ENCODE measurements at places on chromosomes 7 and 10.

DNA sequence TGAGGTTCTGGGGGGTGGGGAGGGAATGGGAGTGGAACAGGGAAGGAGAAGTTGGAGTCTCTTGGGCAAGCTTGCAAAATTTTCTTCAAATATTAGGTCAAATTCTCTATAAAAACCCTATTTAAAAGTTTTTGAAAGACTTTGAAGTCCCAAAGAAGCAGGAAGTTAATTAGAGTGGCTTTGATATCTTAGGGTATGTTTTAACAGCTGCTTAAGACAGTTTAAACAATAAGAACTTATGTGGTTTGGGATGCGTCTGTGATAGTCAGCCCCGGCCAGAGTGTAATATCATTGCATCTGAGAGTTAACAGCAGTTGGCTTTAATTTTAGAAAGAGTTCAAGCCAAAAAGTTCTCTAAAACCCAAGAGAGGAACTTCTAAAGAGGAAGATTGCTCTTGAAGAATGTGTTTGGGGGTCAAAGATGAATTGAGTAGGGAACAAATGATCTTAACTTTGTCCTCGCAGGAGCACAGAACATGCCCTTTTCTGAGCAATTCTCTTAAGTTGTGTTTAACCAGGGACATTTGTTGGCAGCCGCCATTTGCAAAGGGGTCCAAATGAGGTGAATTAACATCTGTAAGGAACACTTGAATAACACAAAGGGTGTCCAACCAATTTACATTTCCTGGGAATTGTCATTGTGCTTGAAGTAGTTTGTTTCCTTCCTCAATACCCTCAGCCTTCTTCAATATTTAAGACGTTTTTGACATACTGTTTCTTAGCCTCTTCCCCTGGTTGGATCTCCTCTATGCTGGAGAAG lies 182.4 kb downstream of the PTEN start:
- DNase-seq: no peak

GRCh38 chr10:46530249-46531186 lies 25.9 kb downstream of the GPRIN2 start:
- DNase-seq: peak; percentile 3

DNA sequence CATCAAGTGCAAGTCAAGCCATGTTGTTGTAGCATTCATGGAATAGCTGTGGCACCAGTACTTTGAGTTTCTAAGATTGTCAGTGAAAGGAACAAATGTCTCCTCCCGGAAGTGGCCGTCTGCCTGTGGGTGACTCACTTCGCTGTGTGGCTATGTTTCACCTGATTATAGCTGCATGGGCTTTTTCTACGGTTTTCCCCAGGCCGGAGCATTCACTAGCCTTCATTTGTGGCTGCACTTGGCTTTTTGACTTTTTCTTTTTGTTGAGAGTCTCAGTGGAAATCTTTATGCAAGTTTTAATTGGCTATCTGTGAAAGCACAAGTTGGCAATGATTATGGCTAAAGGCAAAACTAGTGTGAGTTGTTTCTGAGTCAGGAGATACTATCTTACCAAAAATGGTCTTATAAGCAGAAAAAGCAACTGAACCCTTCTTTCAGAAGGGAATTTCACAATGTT lies 35.0 kb downstream of the SRI start:
- DNase-seq: no peak

DNA sequence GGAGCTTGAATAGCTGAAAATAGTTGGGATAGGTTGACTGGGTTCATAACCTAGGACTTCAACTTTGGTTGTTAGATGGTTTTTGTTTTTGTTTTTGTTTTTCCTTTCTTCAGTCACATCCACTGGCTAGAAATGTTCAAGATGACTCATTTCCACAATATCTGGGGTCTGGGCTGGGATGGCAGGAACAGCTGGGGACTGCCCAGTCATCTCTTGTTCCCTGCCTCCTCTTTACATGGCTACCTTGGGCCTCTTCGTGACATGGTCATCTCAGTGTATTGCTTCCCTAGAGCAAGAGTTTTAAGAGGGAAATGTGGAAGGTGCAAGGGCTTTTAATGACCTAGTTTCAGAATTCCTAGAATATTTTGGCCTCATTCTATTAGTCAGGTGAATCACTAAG lies 915.8 kb downstream of the XPNPEP1 start:
- no peak for DNase-seq

DNA sequence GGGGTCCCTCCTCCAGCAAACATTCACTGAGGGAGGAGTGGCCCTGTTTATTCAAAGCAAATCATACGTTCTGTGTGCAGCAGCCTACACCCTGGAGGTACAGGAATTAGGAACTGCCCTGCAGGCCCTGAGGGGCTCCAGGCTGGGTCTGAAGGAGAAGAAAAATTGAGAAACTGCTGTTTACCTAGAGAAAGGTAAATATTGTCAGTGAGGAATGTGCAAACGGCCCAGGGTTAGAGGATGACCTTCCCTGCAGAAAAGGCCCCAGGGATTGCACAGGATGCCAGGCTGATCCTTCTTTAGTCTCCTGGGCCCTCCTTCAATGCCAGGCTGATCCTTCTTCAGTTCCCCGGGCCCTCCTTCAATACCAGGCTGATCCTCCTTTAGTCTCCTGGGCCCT lies 5.7 kb downstream of the CALML5 start:
- DNase-seq: no peak

DNA sequence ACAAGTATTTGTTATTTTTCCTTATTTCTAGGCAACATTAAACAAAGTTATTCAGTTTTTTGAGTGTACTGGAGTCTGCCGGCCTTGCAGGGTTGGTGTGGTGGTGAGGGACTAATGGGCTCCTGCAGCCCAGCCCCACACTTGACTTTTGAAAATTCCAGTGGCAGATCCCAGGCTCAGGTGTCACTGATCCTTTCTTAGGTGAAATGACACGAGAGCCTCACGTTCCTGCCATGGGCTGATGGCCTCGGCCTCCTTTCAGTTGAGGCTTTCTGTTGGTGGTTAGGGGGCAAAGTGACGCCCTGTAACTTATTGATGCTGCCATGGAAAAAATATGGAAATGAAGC lies 117.9 kb downstream of the NKX6-2 start:
- DNase-seq: no peak

- DNase-seq: no peak
These were observed 128.7 kb upstream of the HABP2 start for GRCh38 chr10:113423981-113424721.

DNA sequence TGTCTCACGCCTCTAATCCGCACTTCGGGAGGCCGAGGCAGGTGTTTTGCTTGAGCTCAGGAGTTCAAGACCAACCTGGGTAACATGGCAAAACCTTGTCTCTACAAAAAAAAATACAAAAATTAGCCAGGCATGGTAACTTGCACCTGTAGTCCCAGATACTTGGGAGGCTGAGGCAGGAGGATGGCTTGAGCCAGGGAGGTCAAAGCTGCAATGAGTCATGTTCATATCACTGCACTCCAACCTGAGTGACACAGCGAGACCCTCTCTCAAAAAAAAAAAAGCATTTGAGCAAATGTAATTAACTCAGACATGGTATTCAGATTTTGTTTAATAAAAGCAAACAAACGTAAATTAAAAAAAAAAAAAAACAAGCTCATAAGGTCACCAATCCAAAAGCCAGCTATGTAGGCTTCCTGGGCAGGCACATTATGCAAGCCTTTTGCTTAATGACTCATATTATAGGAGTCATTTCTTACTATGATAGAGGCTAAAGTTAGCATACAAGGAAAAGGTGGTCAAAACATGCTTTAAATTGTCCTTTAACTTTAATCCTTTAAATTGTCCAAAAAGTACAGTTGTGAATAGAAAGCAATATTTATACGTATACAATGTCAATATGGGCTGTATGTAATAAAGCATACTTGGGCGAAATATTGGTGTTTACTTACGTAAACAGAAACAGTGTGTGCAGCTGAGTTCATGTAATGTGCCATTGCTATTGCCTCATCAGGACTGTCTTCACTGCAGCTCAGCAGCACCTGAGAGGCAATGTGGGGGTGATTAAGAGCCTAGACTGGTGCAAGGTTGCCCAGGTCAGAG lies 13.0 kb downstream of the AKR1D1 start:
- no peak for DNase-seq

DNA sequence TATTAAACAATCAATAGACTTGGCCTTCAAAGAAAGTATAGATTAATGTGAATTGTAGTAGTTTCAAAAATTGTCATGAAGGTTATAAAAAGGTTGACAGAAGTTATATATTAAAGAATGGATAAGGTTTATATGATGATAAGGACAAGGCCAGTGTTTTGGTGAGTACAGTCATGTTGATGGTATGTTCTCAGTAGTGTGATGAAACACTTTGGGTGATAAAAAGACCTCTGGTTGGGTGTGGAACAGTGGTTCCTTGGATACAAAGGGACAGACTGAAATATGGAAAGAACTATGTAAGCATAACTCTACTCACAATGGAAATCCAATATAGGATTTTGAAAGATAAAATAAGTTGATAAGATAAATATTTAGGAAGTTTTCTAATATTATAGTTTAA lies 866.3 kb downstream of the ANKRD7 start:
- no peak for DNase-seq

- DNase-seq: no peak
These were observed 824.4 kb downstream of the GRID1 start for GRCh38 chr10:85542152-85542551.

DNA sequence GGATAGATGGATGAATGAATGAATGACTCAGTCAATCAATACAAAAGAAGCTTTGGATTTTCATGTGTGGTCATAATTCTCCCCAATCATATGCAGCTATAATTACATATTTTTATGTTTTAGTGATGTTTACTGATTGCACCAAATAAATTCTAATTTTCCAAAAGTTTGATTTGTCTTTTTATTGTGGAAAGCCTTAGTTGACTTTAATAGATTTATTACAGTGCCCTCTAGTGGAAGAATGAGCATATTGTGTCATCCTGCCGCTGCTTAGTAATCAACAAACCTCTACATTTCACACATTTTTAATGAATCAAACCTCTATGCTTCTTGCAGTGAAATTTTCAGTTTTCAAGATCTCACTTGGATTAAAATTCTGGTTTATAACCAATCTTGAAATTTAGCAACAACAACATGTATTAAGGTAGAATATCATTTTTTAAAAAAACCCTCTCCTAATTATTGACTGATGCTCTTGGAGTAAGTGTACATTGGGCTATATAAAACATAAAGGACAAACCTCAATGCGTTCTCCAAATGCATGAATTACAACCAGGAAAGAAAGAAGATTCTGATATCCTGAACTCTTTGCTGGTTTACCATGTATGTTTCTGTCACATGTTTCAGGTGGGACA lies 55.6 kb upstream of the PNLIP start:
- DNase-seq: no peak

DNA sequence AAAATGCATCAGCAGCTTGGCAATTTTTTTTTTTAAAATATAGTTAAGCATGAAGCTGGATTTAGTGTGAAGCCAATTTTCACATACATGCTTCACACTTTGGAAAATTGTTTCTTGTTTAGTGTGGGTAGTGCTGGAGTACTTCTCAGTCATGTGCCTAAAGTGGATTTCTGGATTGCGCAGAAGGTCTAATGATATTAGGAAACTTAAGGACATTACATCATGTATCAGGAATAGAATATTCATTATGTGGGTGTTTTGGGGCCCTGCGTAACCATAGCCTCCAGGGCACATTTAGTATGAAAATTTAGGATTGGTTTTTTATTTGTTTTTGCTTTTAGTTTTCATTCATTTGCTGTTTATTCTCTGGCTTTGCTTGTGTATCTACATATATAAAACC lies 28.8 kb upstream of the BNIP3 start:
- no peak for DNase-seq

GRCh38 chr7:38907766-38908165 lies 1.2 kb downstream of the VPS41 start:
- no peak for DNase-seq

- no peak for DNase-seq
These were observed 47.5 kb downstream of the USP6NL start for GRCh38 chr10:11563936-11564335.

DNA sequence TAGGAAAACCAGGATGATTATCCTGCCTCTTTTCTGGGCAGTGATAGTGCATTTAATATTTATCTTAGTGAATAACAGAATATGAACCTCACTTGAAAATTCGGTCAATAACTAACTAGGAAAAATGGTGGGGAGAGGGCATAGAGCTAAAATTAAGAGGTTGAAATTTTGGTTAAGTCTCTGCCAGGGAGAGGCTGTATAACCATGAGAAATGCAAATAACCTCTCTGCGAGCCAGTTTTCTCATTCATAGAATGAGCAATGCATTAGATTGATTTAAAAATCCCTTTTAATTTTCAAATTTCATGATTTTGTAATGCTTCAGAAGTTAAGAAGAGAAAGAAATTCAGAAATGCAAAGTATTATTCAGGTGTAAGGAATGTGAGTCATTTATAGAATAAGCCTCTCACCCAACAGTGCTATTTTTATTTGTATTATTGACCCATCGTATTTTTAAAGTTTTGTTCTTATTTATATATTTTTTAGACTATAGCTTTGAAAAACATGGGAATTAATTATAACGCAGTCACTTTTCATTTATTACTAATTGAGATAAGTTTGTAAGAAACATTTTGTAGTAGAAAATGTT lies 104.7 kb downstream of the PHF14 start:
- no peak for DNase-seq

DNA sequence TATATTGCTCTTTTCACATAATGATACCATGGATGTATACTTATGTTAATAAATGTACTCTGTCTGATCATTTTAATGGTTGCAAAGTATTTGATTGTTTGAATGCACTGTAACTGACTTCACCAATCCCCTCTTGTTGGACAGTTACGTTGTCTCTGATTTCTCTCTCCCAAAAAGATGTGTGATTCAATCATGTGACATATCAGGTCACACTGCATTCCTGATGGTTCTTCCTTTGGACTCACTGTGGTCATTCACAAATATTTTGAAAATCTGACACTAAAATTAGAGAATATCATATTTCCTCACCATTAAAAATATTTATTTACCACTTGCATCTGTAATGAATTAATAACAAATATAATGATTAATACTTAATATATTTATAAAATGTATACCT lies 22.2 kb downstream of the SLC16A12 start:
- DNase-seq: no peak

DNA sequence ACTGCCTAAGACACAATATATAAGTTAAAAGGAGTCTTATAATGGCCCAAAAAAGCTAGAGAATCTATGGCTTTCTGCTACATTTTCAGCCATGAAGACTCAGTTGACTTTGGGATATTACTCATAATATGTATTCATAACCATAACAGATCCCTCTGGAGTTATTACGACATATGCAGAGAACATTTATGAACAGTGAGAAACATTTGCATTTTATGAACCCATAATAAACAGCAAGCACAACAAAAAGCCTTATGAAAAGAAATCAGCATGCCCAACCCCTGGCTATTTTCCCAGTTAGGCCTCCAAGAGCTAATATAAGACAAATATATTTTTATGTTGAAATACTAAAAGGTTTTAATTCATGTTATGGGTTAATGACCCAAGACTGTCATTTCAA lies 52.4 kb downstream of the ARMH3 start:
- no peak for DNase-seq

DNA sequence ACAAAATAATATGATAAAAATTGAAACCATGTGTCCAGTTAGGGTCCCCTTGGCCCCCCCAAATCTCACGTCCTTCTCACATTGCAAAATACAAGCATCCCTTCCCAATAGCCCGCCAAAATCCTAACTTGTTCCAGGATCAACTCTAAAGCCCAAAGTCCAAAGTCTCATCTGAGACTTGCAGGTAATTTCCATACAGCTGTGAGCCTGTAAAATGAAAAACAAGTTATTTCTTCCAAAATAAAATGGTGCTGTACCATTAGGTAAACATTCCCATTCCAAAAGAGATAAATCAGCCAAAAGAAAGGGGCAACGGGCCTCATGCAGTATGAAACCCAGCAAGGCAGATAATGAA lies 51.0 kb upstream of the COBL start:
- no peak for DNase-seq
